ENCODE measurements at places on chromosomes 4 and X.

DNA sequence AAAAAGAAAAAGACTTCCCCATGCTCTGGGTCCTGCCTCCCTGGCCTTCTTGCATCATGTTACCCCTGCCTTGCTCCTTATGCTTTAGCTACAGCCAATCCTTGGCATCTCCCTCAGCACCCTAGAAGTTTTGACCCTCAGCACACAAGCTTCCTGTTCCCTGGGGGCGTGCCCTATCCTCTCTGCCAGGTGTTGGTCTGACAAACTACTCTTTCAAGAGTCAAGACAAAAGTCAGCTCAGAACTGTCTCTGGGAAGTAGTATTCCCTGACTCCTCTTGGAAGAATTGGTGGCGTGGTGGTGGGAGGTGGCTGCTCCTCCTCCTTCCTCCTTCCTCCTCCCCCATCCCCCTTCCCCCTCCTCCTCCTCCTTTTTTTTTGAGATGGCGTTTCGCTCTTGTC lies 41.0 kb downstream of the PRPS1 start:
- DNase-seq: no peak

- no peak for DNase-seq
Measured at GRCh38 chr4:73376976-73377375, 27.1 kb upstream of the ALB start.

DNA sequence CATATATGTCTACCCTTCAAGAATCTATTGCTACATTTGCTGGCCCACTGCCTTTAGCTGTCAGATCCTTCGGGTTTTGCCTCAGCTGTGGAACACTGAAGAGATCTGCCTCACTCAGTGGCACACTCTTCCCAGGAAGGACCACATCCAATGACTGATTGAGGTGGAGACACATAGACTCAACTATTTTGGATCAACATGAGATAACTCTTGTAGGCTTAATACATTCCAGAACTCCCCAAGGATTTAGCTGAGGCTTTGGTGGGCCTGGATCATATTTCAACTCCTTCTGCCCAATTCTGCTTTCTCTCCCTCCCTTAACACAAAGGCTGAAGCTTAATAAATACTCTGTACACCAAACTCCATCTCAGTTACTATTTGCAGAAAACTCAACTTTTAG lies 100.5 kb downstream of the CORIN start:
- no peak for DNase-seq

- no peak for DNase-seq
Measured at GRCh38 chr4:164892018-164892417, 15.0 kb downstream of the APELA start.

GRCh38 chrX:119375561-119375960 lies 23.6 kb upstream of the SLC25A43 start:
- DNase-seq: no peak

GRCh38 chr4:142383800-142384470 lies 462.2 kb downstream of the INPP4B start:
- no peak for DNase-seq

GRCh38 chr4:77052352-77052751 lies 23.4 kb downstream of the CCNI start:
- peak; percentile 46 for DNase-seq

- no peak for DNase-seq
Measured at GRCh38 chr4:154254999-154255398, 236.6 kb downstream of the DCHS2 start.

GRCh38 chr4:30619679-30620078 lies 100.5 kb upstream of the PCDH7 start:
- no peak for DNase-seq

GRCh38 chrX:154436374-154436982 lies 476 bp upstream of the GDI1 start:
- peak; percentile 76 for DNase-seq

- no peak for DNase-seq
Measured at GRCh38 chrX:38278682-38279081, 48.6 kb downstream of the RPGR start.

DNA sequence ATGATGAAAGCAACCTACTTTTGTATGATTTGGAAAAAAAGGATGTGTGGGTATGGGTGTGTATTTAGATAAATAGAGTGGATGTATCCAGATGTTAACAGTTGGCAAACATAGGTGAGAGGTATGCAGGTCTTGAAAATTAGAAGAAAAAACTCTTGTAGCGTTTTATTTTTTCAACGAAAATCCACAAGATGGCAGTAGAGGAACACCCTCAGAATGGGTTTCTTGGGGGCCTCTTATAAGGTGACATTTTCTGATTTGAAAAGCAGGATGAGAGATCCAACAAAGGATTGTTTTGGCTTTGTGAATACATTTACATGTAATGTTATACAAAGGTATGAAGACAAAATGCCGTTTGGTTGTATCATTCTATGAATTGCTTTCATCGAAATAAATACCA lies 68.3 kb downstream of the FMR1NB start:
- DNase-seq: peak; percentile 37

DNA sequence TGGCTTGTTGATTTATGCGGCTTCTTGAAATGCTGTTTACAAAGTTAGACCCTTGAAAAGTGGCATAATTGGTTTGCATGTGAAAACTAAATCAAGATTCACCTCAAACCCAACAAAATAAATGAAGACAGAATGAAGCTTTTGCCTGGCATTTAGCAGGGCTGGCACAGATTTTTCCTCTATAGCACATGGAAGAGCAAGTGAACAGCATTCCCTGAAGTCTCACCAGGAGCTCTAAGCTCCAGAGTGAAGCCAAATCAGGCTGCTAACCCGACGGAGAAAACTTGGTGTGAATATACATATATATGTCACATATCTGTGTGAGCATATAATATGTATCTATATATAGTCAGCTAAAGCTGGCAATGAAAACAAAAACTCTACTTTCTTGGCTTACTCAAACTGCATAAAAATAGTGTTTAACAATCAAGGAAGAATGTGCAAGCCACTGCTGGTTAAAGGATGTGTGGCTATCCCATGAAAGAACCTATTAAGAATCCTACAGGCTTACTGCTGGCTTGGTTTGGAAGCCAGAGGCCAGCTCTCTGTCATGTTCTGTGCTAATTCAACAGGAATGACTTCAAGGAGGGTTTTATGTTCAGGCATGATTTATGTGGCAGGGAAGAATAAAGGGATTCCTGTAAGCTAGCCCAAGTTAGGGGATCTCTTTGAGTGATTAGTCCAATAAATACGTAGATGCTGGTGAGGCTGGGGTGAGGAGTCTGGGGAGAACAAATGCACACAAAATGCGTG lies 69.9 kb downstream of the MFAP3L start:
- no peak for DNase-seq

DNA sequence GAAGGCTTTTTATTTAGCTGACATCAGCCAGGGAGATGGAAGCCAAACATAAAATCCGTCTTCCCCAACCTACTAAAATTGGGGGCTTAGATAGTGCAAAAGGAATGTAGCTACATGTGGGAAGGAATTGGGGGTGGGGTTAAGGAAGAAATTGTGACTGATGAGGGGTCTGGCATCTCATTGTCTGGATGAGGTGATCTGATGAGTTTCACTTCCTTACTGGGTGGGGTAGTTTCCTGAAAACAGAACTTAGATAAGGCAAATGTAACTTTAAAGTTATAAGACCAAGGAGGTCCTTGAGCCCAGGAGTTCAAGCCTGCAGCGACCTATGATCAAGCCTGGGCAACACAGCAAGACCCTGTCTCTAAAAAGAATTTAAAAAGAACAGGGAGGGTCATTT lies 105.5 kb upstream of the NEIL3 start:
- DNase-seq: no peak

DNA sequence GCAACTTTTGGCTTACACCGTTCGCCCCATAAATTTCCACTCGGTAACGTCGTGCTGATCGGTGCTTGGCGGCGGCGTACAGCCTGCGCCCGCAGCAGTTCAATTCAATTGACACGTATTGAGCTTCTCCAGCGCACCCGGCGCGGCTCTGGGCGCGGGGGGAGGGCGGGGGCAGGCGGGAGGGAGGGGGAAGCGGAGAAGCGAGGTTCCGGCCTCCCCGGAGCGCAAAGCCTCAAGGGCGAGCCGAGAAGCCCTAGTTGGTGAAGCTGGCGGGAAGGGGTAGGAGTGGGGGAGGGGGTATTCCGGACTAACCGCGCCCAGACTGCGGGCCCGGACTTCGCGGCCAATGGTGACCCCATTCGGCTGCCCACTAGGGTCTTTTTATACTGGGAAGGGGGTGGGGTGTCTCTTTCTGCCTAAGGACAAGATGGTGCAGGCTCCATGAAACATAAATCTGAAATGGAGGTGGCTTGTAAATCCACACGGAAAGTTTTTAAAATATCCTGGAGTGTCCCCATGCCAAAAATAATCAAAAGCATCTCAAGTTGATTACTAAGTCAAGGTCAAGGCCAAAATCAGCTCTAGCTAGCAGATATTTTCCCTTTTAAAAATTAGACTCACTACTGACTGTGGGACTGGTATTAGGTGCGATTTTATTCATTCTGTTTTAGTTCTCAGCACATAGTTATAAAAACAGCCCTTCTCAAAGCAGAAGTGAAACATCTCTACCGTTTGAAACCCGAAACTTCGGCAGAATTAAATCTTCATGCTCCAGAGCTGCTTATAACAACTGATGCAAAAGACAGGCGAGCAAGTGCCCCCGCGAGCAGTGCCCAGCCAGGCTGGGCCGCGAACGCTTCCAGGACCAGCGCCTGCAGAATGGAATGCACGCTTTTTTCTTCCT lies 1.5 kb upstream of the BCOR start:
- no peak for DNase-seq

- DNase-seq: no peak
Measured at GRCh38 chr4:128528793-128529553, 241.4 kb upstream of the PGRMC2 start.

All from HEK293T (cell line).